Effector memory CD4-positive, alpha-beta T cell (primary cell): ENCODE measurements at places on chromosomes 6 and 20.

- no peak for DNase-seq
These were observed 151.5 kb downstream of the CD24 start for GRCh38 chr6:106823058-106823457.

DNA sequence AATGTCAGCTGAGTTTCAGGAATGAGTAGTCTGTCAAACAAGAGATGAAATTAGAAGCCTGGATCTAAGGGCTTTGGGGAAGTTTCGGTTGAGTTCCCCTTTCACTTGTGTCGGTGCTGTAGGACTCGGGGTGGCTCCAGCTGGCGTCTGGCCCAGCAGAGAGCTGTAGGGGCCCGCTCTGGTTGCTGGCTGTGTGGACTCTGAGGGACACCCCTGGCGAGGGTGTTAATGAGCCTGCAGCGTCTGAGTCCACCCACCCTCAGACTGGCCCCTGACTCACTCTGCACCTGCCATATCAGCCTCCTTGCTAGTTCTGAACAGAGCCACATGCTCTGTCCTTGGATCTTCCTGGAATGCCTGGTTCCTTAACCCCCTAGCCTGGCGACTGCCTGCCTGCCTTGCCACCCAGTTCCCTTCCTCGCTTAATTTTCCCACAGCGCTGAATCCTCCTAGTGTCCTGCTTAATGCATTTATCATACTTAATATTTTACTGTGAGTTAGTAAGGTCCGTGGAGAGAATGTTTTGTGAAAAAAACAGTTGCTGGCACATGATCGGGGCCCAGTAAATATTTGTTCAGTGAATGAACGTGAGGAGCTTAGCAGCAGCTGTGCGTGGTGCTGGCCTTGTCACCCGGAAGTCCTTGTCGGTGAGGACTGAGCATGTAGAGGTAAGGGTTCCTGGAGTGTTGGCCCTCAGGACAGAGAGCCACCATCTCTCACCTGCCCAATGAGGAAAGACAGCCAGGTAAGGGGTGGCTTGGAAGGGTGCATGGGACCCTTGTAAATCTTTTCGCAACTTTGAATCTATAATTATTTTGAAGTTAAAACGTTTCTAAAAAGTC lies 1.6 kb downstream of the DNAJC5 start:
- DNase-seq = no peak

- no peak for DNase-seq
These were observed 45.8 kb downstream of the SNX9 start for GRCh38 chr6:157868835-157869234.

DNA sequence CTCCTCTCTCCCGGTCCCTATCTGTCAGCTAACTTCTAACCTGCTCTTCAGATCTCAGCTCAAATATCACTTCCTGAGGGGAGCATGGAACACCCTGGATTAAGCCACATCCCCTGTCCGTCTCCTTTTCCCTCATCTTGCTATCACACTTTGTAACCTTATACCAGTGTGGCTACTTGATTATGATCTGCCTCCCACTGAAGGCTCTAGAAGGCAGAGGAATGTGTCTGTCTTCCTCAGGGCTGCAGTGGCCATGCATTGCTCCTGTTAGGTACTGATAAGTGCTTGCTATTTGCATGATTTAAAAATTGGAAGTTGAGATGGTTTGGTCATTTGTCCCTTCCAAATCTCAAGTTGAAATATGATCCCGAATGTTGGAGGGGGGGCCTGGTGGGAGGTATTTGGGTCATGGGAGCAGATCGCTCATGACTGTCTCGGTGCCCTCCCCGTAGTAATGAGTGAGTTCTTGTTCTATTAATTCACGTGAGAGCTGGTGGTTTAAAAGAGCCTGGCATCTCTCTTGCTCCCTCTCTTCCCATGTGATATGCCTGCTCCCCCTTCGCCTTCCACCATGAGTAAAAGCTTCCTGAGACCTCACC lies 71.4 kb downstream of the PLCB4 start:
- DNase-seq = no peak
